Activated CD4-positive, alpha-beta T cell treated with anti-CD3 and anti-CD28 coated beads for 48 hours (primary cell): ENCODE measurements at places on chromosomes 6 and 20.

- DNase-seq: peak; percentile 64
Observed at GRCh38 chr20:17530716-17531664, at the start of gene BFSP1. TSS of gene BFSP1 (minus strand) at chr20:17531379. CDS start at chr20:17531329, 50 bp downstream.

- peak; percentile 54 for DNase-seq
Observed at GRCh38 chr20:38337561-38338140, 8.6 kb upstream of the LBP start.

- no peak for DNase-seq
Observed at GRCh38 chr6:12182676-12183075, 107.5 kb upstream of the EDN1 start.

- DNase-seq: no peak
Observed at GRCh38 chr6:168528474-168529095, 87.6 kb downstream of the SMOC2 start.

- no peak for DNase-seq
Observed at GRCh38 chr6:2818593-2818992, 23.1 kb downstream of the SERPINB1 start.

- DNase-seq: no peak
Observed at GRCh38 chr6:39169448-39170344, 54.7 kb upstream of the SAYSD1 start.

- no peak for DNase-seq
Observed at GRCh38 chr6:2693231-2693630, 57.5 kb downstream of the MYLK4 start.

GRCh38 chr20:48295445-48295903, 510.2 kb upstream of the SULF2 start:
- DNase-seq: no peak

- DNase-seq: no peak
Observed at GRCh38 chr6:38183856-38184584, 364.5 kb downstream of the ZFAND3 start.

- DNase-seq: no peak
Observed at GRCh38 chr6:39773782-39774181, 18.4 kb upstream of the DAAM2 start.

GRCh38 chr6:36759148-36759759, 61.6 kb downstream of the RAB44 start:
- peak; percentile 87 for DNase-seq

- DNase-seq: no peak
Observed at GRCh38 chr6:63458480-63459115, 113.7 kb upstream of the LOC128125822 start.

- DNase-seq: no peak
Observed at GRCh38 chr20:2122936-2123335, 21.3 kb downstream of the STK35 start.

DNA sequence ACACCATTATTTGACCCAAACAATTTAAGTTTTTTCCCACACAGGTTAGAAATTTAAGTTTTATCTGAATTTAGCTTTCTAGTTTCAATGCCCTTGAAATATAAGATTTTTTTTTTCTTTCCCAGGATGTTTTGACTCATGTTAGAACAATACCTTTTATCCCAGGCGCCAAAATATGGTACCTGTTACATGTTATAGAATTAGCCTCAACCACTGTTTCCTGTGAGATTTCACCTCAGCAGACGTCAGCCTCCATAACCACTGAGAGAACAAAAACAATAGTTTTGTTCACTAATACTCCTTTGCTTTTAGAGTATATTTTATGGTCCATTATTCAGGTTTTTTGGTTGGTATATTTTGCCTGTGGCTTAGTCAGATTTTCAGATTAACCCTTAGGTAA, 302.9 kb downstream of the CDKAL1 start:
- no peak for DNase-seq

DNA sequence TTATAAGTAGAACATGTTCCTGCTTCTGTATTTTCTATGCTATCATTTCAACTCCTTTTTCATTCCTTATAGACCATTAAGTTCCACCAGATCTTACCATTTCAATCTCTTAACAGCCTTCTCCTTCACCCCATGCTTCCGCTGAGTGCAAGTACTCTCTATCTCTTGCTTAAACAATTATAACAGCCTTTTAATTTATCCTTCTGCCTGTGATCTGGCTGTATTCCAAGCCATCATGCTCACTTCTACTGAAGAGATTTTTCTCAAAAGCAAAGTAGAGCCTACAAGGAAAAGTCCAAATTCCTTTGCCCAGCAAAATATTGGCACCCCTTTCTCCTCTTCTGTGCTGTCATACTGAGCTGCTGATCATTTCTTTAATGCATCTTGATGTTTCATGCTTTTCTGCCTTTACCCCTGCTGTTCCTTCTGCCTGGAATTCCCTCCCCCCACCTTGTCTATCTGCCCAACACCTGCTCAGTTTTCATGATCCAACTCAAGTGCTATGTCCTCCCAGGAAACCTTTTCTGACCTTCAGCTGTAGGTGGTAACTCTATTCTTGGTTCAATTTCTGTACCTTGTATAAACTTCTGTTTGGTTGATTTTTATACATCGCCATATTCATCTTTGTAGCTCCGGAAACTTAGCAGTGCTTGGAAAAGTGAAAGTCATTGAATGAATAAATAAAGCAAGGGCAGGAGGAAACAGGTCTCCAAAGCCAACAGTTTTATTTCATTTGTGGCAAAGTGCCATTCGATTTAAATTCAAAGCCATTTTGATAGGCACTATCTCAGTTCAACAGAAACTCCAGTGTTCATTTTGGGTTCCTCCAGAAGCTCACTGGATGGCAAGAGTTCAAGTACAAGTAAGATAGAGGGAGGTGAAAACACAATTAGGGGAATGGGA, 10.5 kb upstream of the BMP2 start:
- DNase-seq: no peak

DNA sequence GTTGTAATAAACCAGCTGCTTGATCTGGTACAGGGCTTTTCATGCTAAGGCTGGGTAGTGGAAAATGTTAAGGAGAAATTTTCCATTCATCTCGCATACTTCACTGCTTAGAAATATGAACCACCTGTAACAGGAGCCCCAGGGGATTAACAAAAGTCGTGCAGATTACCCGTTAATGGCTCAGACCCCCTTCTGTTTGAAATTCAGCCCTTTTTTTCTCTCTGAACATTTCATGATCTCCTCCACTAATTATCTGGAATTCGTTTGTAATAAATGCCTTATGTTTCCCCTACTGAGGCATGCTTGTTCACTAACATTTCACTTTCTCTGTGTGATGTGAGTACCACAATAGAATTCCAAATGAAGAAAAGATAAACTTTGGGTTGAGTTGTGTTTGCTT, 336.4 kb upstream of the HSF2 start:
- DNase-seq: no peak

- no peak for DNase-seq
Observed at GRCh38 chr20:18837718-18838117, 24.1 kb downstream of the SCP2D1 start.

DNA sequence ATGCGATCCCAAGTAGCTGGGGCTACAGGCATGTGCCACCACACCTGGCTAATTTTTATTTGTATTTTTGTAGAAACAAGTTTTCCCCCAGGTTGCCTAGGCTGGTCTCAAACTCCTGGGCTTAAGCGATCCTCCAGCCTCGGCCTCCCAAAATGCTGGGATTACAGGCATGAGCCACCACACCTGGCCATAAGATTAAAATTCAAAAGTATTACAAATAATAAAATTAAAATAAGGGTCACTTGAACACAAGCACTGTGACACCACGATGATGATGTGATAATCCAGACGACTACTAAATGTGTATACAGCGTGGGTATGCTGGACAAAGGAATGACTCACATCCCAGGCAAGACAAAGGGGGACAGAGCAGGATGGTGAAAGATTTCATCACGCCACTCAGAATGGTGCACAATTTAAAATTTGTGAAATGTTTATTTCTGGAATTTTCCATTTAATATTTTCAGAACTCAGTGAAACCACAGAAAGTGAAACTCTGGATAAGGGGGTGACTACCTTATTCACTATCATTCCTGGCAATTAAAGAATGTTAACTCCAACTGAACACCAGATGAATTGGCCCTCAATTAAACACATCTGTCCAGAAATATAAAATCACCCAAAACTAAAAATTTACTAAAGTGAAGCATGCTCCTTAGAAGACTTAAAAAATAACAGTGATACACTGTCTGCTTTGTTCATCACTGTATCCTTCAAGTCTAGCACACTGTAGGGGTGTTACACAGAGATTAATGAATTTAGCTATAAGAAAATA, 13.1 kb downstream of the B4GALT5 start:
- no peak for DNase-seq

- DNase-seq: no peak
Observed at GRCh38 chr6:34714663-34715062, 18.1 kb upstream of the ILRUN start.

- no peak for DNase-seq
Observed at GRCh38 chr20:31322504-31322903, 14.1 kb upstream of the DEFB116 start.

DNA sequence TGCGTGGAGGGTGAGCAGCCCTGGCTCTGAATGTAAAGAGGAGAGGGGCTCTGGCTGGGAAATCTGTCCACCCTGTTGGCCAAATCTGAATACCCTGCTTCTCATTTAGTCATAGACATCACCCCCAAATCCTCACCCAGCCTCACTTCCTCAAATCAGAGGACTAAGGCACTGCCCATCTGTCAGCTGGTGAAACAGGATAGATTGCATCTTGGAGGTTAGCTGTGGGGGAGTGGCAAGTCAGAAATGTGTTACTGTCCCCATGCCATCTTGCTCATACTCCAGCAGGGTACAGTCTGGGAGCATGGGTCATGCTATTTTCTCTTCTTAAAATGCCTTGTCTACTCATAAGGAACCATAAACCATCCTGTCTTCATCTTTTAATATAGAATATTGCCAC, 9.5 kb upstream of the DTNBP1 start:
- DNase-seq: no peak

DNA sequence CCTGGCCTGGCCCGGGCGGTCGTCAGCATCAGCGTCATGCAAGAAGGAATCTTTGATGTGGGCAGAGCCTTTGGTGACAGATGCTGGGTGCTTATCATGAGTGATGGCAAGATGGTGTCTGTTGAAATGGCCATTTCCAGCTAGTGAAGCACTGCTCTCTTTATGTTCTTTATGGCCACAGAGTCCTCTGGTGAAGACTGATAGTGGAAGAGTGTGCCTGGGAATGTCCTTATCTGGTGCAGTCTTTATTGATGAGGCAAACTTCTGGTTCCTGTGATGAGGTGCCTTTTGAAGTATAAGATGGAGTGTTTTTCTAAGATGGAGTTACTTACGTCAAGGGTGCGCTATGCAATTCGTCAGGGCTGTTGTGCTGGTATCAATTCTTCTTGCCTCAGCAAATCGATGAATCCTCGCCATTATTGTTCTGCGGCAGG, 22.6 kb upstream of the CCR6 start:
- DNase-seq: no peak

GRCh38 chr6:14929291-14929690, 316.6 kb upstream of the JARID2 start:
- no peak for DNase-seq

DNA sequence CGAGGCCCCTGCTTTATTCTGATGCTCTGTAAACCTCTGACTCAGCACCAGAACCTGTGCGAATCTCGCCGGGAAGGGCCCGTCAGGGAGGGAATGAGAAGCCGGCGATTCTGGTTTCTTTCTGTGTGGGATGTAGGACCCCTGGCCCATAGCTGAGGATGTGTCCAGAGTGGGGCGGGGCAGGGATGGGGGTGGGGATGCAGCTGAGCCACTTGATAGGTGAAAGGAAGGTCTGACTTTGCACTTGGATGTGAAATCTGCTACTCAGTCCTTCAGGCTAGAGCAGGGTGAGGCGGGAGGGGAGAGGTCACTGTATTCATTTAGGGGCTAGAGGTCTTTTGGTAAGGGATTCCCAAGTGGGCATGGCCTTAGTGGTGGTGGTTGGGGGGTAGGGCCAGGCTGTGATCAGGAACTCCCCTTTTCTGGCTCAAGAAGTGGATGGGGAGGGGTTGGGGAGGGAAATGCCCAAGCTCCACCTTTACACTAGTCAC, 2.3 kb downstream of the TOX2 start:
- DNase-seq: peak; percentile 26

DNA sequence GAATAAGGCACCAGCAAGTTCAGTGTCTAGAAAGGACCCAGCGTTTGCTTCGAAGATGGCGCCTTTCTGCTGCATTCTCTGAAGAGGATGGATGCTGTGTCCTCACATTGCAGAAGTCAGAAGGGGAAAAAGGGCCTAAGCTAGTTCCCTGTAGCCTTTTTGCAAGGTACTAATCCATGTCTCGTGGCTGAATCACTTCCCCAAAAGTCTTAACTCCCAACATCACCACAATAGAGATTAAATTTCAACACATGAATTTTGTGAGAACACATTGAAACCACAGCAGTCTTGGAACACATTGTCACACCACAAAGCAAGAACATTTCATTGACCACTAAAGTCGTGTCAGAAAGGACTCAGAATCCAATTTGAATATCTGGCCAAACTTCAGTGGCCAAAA, 42.1 kb downstream of the KLHL31 start:
- DNase-seq: no peak

- no peak for DNase-seq
Observed at GRCh38 chr20:46261456-46262253, 46.6 kb downstream of the CDH22 start.

DNA sequence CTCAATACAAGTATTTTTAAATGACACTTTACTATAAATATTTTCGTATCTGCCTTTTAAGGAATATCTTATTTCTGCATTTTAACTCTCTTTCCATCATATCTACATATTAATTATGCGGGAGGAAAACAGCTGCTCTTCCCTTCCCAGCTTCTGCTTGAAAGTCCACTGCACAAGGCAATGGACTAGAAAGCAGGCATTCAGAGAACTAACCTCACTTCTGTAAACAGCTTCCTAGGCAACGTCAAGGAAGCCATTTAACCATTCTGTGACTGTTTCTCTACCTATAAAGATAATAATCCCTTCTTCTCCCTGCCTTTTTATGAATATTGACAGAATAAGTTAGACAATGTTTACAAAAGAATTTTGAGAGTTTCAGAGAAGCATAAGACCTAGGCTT, 319.4 kb downstream of the BTBD9 start:
- no peak for DNase-seq
